ENCODE measurements at places on chromosomes 6 and 20.

GRCh38 chr20:51545515-51545914, 3.0 kb upstream of the NFATC2 start:
- DNase-seq: no peak

GRCh38 chr6:3351829-3352524, 93.2 kb downstream of the PSMG4 start:
- no peak for DNase-seq

- DNase-seq: no peak
Observed at GRCh38 chr6:156167016-156167624, 610.1 kb upstream of the ARID1B start.

GRCh38 chr6:41894366-41895299, 542 bp downstream of the USP49 start:
- DNase-seq: no peak

DNA sequence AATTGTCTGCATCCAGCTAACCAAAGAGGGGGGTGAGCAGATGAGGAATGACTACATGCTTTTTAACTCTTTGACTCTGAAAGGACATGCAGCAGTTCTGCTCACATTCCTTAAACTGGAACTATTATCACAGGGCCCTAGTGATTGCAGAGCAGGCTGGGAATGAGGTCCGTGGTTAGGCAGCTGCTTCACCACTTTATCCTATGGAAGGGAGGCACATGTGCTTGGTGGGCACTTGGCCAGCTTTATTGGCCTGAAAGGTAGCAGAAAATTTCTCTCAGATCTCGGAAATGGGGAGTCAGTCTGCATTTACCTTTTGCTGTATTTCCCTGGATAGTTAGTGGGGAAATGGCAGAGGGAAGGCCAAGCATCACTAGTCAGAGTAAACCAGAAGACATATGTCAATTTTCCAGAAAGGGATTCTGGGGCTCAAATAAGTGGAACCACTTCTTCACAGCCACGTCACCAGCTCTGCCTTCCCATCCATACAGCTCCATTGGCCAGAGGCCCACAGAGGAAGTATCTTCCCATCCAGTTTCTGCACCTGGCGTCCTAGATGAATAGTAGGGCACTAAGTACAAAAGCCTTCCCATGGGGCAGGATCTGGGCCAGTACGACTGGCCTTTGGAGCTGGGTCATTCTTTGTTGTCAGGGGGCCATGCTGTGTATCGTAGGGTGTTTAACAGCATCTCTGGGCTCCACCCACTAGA, 444.8 kb downstream of the PTPRT start:
- no peak for DNase-seq

- DNase-seq: peak; percentile 53
Observed at GRCh38 chr20:1920252-1920651, 25.0 kb downstream of the SIRPA start.

DNA sequence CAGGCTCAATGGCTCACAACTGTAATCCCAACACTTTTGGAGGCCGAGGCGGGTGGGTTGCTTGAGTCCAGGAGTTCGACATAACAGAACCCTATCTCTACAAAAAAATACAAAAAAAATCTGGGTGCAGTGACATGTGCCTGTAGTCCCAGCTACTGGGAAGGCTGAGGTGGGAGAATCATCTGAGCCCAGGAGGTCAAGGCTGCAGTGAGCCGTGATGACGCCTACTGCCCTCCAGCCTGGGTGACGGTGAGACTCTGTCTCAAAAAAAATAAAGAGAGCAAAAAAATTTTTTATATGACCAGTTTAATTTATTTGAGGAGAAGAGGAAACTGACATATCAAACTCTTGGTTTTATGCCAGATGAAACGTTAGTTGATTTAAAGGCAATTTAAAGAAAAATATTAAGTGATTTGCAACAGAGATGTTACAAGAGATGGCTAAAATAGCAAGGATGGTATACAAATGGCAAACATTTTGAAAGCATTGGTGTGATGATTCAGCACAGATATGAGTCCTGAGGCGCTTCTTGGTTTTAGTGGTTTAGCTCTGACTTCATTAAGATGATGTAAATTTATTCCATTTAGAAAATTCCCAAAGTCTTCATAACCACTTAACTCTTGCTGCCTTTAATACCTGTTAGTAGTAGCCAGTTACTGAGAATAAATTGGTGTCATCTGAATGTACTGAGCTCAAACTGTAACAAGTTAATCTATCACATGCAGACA, 17.7 kb downstream of the GTF2H5 start:
- DNase-seq: no peak

- DNase-seq: no peak
Observed at GRCh38 chr6:55901765-55902270, 26.4 kb upstream of the BMP5 start.

DNA sequence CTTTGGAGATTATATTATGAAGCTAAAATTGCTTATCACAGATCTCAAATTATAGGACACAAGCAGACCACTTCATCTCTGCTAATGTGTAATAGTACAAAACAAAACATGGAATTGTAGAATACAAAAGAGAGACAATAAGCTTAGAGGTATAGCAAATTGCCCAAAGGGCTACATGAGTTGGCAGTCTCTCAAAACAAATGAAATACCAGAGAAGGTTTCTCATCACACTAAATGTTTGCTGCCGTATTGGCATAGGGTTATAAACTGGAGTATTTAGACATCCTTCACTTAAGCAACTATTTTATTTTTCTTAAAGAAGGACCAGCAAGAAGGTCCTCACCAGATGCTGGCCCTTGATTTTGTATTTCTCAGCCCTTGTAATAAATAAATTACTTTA, 5.9 kb upstream of the EYA4 start:
- DNase-seq: no peak

DNA sequence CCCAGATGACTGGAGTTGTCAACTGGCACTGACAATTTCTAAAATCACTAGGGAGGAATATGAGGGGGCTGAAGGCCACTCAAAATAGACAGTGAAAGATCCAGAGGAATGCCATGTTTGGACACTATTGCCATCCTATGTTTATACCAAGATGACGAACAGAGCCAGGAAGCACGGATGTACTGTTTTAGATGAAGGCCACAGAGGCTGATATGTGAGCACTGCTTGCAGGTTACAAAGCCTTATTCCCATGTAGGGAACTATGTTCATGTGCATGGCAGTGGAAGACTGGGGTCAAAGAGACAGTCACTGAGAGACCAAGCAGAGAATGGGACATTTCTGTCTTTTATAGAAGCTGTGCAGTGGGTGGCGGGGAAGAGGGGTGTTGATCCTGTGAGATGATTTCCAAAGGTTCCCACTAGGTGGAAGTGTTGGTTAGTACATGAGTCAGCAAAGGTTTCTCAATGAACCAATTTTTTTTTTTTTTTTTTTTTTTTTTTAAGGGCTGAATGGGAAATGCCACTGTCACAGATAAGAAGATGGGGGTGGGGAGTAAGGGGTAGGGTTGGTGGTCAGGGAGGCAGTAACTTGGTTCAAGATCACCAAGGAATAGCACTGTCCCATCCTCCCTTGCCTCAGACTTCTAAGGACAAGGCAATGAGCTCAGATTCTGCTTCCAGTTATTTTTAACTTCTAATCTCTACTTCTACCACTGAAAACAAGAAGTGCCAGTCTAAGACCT, 46.7 kb upstream of the MOCS1 start:
- peak; percentile 22 for DNase-seq

DNA sequence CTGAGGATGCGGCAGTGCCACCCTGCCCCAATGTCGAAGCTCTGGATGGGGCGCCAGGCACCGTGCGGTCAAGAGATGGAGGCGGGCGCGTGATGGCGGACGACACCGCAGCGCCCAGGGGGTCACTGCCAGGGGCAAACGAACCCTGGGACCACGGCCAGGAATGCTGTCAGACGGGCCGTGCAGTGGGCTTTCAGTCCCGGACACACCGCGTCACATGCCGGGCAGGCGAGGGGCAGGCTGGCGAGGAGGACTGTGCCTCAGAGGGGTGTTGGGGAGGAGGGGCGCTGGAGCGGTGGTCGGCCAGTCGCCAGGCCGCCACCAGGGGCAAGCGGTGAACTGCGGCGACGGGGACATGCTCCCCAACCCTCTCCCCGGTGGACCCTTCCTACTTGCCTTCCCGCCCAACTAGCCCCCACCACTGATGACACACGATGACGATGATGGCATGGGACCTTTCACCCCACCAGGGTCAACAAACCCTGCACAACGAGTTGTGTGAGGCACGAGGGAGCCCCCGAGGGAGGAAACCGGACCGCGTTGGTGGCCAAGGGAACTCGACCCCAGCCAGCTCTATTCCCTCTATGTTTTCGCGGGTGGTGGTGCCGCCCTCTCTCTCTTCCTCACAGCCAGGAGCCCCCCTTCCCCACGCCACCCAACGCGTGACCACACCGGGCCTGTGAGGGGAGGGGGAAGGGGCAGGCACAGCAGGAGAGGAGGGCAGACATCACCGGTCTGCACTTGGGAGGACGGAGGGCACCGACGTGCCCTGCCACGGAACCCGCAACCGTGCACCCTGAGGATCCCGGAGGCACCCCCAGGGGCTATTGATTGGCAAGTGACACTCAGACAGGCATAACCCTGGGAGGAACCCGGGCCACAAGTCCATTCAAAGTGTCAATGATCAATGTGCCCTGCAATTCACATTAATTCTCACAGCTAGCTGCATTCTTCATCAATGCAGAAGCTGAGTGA, 1960.9 kb upstream of the DEFB115 start:
- DNase-seq: no peak

DNA sequence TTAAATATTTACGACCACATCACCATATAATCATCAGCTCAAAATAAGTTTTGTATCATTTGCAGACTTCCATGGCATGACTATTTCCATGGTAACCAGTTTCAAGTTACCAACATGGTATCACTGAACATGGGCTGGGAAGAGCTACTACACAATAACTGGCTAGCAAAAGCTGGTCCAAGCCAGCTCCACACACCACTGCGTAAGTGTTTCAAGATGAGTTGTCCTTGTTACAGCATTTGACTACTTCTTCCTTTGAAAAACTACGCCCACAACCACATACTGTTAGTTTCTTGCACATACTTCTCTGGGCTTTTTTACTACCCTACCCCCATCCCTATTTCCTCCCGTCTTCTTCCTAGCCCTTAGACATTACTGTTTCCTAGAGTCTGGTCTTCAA, 8.5 kb downstream of the CD164 start:
- no peak for DNase-seq

GRCh38 chr6:148192310-148192709, 150.3 kb upstream of the SASH1 start:
- DNase-seq: no peak

DNA sequence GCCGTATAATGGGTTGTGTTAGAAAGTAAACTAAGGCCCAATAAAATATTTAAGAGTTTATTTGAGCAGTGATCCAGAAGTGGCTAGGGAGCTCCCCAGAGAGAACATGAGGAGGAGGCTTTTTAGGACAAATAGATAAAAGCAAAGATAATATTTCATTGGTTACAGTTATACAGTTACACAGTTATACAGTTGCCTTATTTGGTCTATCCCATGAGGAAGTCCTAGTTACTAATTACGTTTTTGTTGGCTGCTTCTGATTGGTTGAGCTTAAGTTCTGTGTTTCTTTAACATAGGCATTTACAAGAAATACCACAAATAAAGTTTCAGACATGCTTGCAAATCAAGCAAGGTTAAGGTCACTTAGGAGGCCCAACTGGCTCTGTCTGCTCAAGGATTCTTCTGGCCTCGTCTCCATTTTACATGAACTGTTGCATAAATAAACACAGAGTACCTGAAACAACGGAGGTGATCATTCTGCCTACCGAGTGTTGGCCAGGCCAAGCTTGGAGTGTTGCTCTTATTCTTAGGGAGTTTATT, 7.0 kb downstream of the UBD start:
- DNase-seq: peak; percentile 38

GRCh38 chr20:41902346-41902745, 284.2 kb upstream of the CHD6 start:
- DNase-seq: no peak

- no peak for DNase-seq
Observed at GRCh38 chr20:44552950-44553908, 29.1 kb upstream of the PKIG start.

- peak; percentile 15 for DNase-seq
Observed at GRCh38 chr20:14717134-14717999, 380.0 kb upstream of the FLRT3 start.

- DNase-seq: no peak
Observed at GRCh38 chr6:9422138-9422537, 986.8 kb upstream of the SLC35B3 start.

DNA sequence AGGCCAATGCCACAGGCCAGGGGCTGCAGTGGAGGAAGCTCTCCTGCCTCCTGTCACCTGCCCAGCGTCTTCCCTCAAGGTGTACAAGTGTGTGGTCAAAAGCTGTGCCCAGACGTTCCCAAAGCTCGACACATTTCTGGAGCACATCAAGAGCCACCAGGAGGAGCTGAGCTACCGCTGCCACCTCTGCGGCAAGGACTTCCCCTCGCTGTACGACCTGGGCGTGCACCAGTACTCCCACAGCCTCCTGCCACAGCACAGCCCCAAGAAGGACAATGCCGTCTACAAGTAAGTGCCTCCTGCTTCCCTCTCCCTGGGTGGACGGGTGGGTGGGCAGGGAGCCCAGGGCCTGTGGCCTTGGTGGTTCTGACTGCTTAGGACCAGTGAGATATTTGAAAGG, 38.2 kb downstream of the ZNF341 start:
- no peak for DNase-seq

GRCh38 chr6:47360388-47360787, 50.7 kb upstream of the TNFRSF21 start:
- peak; percentile 18 for DNase-seq

- DNase-seq: no peak
Observed at GRCh38 chr6:138341176-138341575, 36.5 kb upstream of the SMIM28 start.

- DNase-seq: no peak
Observed at GRCh38 chr6:139416146-139416545, 41.7 kb upstream of the CITED2 start.

DNA sequence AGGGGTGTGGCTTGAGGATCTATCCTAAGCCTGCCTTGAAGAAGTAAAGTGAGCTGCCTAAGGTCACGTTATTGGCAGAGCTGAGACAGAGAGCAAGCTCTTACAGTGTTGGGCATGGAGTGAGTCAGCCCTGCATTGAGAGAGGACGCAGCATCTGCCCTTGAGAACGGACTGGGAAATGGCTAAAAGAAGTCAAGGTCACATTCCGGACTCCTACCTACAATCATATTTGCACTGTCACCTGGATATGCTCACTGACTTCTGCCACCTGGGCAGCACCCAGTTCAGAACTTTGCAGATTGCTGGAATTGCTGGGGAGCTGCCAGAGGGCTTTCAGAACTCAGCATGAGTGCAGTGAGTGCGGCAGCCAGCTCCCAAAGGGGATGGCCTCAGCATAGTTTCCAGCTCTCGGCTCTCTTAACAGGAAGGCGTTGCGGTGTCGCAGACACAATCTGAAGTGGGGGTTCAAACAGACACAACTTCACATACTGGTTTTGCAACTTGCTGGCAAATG, 199.3 kb upstream of the SGK1 start:
- DNase-seq: no peak

- no peak for DNase-seq
Observed at GRCh38 chr6:38155144-38155543, 335.6 kb downstream of the ZFAND3 start.

- DNase-seq: no peak
Observed at GRCh38 chr20:41649489-41649888, 31.3 kb upstream of the CHD6 start.

- DNase-seq: no peak
Observed at GRCh38 chr6:41051873-41052272, 1.1 kb upstream of the APOBEC2 start.

- DNase-seq: no peak
Observed at GRCh38 chr6:16196984-16197546, 41.3 kb upstream of the GMPR start.

Measured in GM19239 (cell line).